ENCODE measurements at places on chromosomes 5 and 9.
A peak's percentile ranks its signal among the peaks of the same experiment; 100 is the strongest.

GRCh38 chr5:176424181-176424580 is 7.8 kb upstream of the CLTB start:
- DNase-seq = no peak

GRCh38 chr5:154223320-154223719 is 32.8 kb downstream of the GALNT10 start:
- DNase-seq = no peak

DNA sequence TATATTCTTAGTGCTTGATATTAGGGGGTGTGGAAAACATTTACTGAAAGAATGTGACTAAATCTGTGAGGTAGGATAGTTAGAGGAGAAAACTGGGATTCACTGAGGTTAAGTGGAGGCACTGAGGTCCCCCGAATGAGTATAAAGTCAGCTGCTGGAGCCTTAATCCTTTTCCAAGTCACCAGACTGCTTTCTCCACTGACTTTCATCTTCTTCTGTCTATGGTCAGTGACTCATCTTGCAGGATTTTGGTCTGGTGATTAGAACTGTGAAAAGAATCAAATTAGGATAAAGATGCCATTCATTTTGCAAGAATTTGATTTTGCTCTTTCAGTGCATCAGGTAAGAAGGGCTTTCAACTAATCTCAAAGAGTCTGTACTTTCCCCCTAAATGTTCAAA is 89.3 kb upstream of the ALDH1A1 start:
- DNase-seq = no peak

GRCh38 chr5:126138281-126138931 is 284.8 kb upstream of the GRAMD2B start:
- DNase-seq = peak; percentile 58

GRCh38 chr9:114396558-114397218 is 8.9 kb upstream of the AKNA start:
- no peak for DNase-seq

DNA sequence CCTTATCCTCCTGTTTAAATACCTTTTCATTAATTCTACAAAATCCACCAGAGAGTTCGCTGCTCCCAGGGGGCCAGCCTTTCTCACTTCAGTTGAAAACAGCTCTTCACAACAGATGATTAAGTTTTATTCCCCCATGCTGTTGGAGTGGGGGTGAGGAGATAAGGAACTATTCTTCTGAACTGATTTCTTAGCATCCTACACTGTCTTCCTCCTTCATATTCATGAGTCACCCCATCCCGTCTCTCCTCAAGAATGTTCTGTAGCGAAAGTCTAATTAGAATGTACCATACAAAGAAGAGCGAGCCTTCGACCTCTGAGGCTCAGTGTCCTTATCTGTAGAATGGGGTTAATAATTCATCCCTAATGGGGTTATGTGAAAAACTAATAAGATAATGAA is 138.0 kb downstream of the PIK3R1 start:
- no peak for DNase-seq

DNA sequence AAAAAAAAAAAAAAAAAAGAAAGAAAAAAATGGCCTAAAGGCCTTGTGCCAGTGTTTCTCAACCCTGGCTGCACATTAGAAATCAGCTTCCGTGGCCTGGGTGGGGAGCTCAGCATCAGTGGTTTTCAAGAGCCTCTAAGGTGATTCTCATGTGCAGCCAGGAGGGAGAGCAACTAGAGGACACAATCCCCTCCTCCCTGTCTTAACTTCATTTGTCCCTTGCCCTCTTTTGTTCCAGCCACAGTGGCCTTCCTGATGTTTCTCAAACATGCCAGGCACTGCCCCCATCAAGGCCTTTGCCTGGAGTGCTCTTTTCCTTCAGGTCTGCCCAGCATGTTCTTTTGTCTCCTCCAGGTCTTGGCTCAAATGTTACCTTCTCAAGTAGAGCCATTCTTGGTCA is 42.4 kb downstream of the HOMER1 start:
- peak; percentile 76 for DNase-seq

GRCh38 chr9:128117613-128118471 is 9.7 kb downstream of the PTGES2 start:
- peak; percentile 90 for DNase-seq

GRCh38 chr9:70030156-70030555 is 13.5 kb upstream of the MAMDC2 start:
- no peak for DNase-seq

DNA sequence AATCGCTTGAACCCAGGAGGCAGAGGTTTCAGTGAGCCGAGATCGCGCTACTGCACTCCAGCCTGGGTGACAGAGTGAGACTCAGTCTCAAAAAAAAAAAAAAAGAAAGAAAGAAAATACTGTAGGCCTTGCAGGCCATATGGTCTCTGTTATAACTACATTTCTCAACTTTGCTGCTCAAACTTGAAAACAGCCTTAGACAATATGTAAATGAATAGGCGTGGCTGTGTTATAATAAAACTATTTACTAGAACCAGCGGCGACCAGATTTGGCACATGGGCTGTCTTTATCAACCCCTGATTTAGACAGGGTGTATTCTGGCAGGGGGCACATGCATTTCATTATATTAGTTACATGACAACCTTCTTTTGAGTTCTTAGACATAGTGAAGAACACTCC is 130.0 kb downstream of the C9orf152 start:
- no peak for DNase-seq

- no peak for DNase-seq
These were observed 50.1 kb downstream of the OSTF1 start for GRCh38 chr9:75138260-75139040.

GRCh38 chr5:136040746-136041415 is 12.1 kb downstream of the TGFBI start:
- peak; percentile 4 for DNase-seq

- peak; percentile 50 for DNase-seq
These were observed 137.6 kb downstream of the CACNA1B start for GRCh38 chr9:138015021-138015829.

- no peak for DNase-seq
These were observed 322.6 kb upstream of the ACTBL2 start for GRCh38 chr5:57805170-57805569.

GRCh38 chr5:152271420-152271819 is 133.7 kb downstream of the NMUR2 start:
- DNase-seq = no peak

- no peak for DNase-seq
These were observed 408.5 kb downstream of the TMEM38B start for GRCh38 chr9:106102821-106103220.

GRCh38 chr5:142063878-142064331 is 44.7 kb upstream of the NDFIP1 start:
- peak; percentile 85 for DNase-seq

- no peak for DNase-seq
These were observed 241.1 kb upstream of the KLF4 start for GRCh38 chr9:107730666-107731065.

DNA sequence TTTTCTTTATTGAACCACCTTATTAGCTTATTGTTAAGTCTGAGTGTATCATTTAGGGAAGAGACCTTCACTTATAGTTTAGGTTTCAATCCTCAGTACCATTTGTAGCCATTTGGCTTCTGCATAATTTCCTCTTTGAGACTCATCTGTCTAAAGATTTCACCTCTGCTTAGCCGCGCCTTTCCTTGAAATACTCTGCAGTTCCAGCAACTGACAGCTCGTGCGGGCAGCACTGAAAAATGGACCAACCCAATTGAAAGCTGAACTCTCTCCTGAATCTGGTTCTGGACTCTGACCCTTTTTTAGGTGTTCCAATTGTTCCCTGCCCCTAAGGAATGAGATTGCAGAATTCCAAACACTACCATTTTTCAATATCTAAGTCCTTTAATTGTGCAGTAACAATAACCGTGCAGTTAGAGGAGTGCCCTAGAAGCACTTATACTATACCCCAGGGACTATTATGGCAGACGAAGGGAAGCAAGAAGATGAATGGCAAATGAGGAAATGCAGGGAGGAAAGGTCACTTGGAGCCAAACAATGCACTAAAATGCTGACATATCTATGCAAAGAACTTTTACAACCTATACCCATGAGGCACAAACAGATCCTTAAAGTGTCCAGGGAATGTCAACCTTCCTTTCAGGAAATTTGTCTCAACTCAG is 50.1 kb upstream of the PDE4D start:
- peak; percentile 13 for DNase-seq

DNA sequence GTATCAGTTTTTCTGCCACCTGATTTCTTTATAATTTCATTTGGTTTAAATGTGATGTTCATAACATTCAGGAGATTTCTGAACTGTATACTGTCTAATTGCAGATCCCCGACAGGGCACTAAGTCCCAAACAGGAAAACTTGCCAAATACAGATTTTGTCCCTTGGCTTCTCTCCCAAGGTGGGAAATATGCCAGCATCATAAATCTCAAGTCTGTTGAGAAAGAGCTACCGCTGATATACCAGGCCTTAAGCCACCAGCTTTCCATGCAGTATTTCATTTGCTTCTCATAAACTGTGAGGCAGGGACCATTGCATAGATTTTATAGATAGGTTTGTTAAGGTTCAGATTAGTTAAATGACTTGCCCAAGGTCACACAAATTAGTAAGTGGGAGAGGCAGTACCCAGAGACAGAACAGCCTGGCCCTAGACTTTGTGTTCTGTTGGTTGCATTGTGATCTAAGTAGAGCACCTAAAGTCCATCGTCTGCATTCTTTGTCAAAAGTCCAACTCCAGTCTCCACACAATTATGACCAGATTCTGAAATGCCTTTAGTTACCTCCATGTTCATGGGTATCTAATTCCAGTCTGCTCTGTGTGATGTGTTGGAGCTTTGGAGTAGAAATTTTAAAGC is 16.2 kb downstream of the GPR21 start:
- DNase-seq = peak; percentile 17

- DNase-seq = no peak
These were observed 86.9 kb downstream of the UBE2QL1 start for GRCh38 chr5:6535594-6535993.

- no peak for DNase-seq
These were observed 95.3 kb upstream of the COL5A1 start for GRCh38 chr9:134546246-134546731.

DNA sequence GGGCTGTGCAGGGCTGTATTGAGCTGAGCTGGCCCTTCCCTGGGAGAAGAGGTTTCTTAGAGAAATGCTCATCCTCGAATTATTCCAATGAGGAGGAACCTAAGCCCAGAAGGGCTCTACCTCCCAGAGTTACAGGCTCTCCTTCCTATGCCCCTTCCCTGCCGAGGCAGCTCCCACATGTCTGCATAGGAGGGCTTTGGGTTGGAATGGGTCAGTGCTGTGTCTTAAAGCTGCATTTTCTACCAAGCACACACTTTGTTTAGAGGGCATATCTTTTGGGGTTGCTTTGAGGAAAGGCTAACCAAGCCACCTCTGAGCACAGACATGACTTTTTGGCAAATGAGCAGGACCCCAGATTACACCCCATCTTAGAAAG is 9.1 kb downstream of the NEK6 start:
- DNase-seq = no peak
